ENCODE measurements at places on chromosomes 13 and 19.

- DNase-seq = peak; percentile 54
Observed at GRCh38 chr19:33406521-33407139, 33.1 kb downstream of the CEBPG start.

- DNase-seq = no peak
Observed at GRCh38 chr13:91698767-91699166, 300.3 kb downstream of the GPC5 start.

- DNase-seq = no peak
Observed at GRCh38 chr13:48443442-48444208, 30.7 kb upstream of the LPAR6 start.

DNA sequence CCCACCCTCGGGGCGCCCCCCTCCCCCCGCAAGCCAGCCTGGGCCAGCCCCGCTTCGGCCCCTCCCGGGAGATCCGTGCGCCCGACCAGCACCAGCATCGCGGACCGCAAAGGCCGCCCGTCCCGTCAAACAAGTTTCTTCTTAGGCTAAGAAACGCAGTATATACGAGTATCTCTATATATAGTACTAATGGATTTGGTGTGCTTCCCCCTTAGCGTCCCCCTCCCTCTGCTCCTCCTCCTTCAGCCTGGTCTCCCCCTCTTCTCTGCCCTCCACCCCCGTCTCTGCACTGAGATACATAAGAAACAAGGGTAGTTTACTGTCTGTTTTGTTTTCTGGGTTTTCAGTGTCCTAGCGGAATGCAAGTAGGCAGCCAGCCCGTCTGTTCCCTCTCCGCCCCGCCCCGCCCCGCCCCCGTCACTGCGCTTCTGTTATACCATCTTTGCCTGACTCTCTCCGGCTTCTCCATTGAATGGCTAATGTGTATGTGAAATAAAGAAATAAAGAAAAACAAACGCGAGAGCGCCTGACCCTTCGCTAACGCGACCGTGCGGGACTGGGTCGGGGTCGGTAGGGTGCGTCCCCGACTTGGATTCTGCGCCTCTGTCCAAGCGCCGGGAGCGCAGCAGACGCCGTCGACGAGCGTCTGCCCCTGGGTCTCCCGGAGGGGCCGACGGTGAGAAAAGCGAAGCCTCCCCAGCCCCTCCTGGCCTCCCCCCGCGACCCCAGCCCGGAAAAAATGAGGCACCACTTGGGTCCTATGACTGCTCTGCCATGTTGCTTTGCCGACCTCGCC lies 4.2 kb downstream of the LYL1 start:
- no peak for DNase-seq

DNA sequence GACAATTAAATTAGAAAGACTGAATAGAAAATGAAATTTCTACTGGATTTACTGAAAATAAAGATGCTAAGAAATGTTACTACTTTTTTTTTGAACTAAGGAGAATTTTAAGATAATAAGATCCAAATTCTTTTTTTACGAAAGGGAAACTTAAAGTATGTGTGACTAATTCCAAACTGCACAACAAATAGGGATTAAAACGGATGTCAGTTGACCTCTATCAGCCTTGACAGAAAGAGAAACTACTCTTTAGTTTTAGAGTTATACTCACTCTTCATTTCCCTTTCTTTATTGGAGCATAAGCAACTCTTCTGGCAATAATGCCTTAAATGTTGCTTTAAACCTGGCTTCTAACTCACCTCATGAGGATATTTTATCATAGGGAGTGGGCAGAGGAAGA lies 273.8 kb downstream of the SLITRK6 start:
- DNase-seq = no peak

DNA sequence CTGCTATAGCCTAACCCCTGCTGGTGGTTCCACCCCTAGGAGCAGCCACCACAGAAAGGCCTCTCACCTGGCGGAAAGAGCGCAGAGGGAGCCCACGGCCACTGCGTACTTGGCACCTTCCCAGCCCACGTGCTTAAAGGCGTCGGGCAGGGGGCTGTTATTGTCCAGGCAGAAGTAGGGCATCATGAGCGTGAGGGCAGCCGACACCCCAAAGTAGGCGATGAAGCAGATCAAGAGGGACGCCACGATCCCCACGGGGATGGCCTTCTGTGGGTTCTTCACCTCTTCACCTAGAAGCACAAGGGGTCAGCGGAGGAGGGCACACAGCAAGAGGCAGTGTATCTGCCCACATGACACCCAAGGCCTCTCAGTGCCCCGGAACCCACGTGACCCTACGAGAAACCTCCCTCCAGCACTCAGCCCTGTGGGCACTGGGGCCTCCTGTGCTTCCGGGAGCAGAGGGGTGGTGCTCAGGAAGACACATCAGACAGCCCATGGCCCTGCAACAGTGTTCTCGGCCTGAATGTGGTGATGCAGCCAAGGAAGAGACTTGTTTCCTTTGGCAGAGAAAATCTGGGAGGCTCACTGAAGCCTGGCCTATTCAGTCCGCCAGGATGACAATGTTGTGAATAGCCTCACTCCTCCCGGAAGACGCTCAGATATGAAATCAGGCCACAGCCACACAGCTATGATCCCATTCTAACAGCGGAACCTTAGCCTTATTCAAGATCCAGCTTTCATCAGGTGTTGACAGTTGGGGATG lies 72.1 kb downstream of the SLC7A1 start:
- no peak for DNase-seq

DNA sequence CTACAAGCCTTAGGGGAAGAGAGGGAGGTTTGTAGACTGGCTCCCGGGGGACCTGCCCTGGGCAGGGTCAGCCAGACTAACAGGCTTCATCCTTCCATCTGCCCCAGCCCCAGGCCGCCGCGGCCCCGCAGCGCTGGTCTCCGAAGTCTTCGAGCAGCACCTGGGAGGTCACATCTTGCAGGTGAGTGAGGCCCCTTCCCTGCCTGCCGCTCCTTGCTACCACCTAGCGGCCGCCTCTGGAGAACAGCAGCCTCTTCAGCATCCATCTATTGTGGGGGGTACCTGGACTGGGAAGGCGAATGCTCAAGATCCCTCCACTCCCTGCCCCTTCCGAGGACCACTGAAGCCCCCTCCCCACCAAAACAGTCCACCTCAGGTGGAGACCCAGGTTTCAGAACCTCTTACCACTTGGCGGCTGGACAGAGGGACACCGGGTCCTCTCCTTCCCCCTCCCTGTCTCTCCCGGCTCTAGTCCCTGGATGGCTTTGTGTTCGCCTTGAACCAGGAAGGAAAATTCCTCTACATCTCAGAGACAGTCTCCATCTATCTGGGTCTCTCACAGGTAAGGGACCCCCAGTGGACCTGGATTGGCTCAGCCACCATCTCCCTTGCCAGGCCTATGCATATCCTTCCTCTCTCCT lies 12.7 kb downstream of the NPAS1 start:
- peak; percentile 47 for DNase-seq

- no peak for DNase-seq
Observed at GRCh38 chr13:31444266-31444856, 244.6 kb downstream of the B3GLCT start.

Measured in activated T-helper 1 cell treated with anti-CD3 and anti-CD28 coated beads, Interleukin-12 subunit alpha, Interleukin-12 subunit beta, Interleukin-2, Interleukin-4 antibody, amounts not matched to agents 30 ng/mL and 10 ng/mL and 1 ng/mL, durations not matched to agents 14 hours and 24 hours and 36 hours (primary cell).